Glomerular endothelial cell (primary cell): ENCODE measurements at places on chromosomes 12 and 14. TPM values are rescaled to one million over a fixed set of nuclear protein-coding genes. Genes with fewer than 3 reads are reported as not detected.

POTEM gene
- not detected in 2 replicates for total RNA-seq

TAS2R13 gene
- 2.7 TPM in 1 of 2 replicates, not detected in the other for total RNA-seq

ST8SIA1 gene
- 1.0 and 1.2 TPM in 2 replicates for total RNA-seq

TRPV4 gene
- total RNA-seq = 5.9 and 7.1 TPM in 2 replicates

CATSPERB gene
- not detected in 2 replicates for total RNA-seq

IRAK3 gene
- 2.9 and 5.0 TPM in 2 replicates for total RNA-seq

KLRG1 gene
- 0.97 and 5.5 TPM in 2 replicates for total RNA-seq

KRT6A gene
- total RNA-seq = not detected in 2 replicates

FAM90A1 gene
- total RNA-seq = 0.06 TPM in 1 of 2 replicates, not detected in the other

SENP1 gene
- 12.7 and 12.9 TPM in 2 replicates for total RNA-seq

VIPAS39 gene
- total RNA-seq = 29.1 and 29.6 TPM in 2 replicates

FAM181A gene
- not detected in 2 replicates for total RNA-seq

ANG gene
- total RNA-seq = 4.5 and 5.9 TPM in 2 replicates

DIO3 gene
- not detected in 2 replicates for total RNA-seq

GRCh38 chr12:10304161-10304574, 3.5 kb upstream of the KLRD1 start:
- no peak for DNase-seq

- DNase-seq = no peak
These were observed 30.9 kb downstream of the TBC1D15 start for GRCh38 chr12:71870416-71870815.

GRCh38 chr14:103107941-103108748, 13.6 kb downstream of the EXOC3L4 start:
- no peak for DNase-seq

GRCh38 chr12:2654741-2655140, 140.0 kb upstream of the FKBP4 start:
- no peak for DNase-seq

DNA sequence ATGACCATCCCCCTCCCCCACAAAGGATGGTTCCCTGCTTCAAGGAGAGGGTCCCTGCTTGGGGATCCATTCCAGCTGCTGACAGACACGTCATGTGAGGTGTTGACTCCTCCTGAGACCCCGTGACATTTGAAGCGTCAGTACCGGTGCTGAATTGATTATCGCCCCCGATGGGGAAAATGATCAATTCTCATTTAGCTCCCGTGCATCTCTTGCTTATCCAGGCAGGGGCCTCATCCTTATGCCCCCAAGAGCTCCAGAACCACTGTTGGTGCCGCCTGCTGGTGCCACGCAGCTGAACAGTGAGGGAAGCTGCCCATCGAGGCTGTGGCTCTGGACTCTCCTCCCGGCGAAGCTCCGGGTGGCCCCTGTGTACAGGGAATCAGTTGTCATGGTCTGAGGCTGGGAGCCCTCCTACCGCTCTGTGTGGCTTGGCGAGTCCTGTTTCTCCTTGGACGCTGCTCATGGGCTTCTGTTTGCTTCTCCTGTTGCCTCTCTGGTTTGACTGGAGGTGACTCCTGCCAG, 4.6 kb downstream of the KIF26A start:
- no peak for DNase-seq

DNA sequence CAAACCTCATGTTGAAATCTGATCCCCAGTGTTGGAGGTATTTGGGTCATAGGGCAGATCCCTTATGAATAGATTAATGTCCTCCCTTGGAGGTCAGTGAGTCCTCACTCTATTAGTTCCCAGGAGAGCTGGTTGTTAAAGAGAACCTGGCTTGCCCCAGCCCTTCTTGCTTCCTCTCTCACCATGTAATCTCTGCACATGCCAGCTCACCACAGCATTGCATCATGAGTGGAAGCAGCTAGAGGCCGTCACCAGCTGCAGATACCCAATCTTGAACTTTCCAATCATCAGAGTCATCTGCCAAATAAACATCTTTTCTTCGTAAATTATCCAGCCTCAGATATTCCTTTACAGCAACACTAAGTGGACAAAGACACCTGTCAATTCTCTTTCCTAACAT, 161.8 kb upstream of the IGF1 start:
- no peak for DNase-seq

- no peak for DNase-seq
These were observed 20.8 kb upstream of the FBLN5 start for GRCh38 chr14:91968280-91968679.

- DNase-seq = no peak
These were observed 895 bp upstream of the CCDC88C start for GRCh38 chr14:91418387-91419043.

GRCh38 chr12:7072035-7072434, 11.5 kb downstream of the C1S start:
- DNase-seq = no peak

GRCh38 chr14:66111891-66112290, 374.3 kb upstream of the CCDC196 start:
- DNase-seq = no peak

- DNase-seq = no peak
These were observed 923.5 kb downstream of the BCL11B start for GRCh38 chr14:98348505-98348904.

GRCh38 chr12:94147991-94148738, at the start of gene PLXNC1:
PLXNC1 (plus strand) TSS chr12:94148577; CDS start chr12:94148972, 395 bp downstream.
- DNase-seq = no peak

- no peak for DNase-seq
These were observed 1.5 kb downstream of the TSHR start for GRCh38 chr14:80956922-80957321.

GRCh38 chr14:95319312-95320077, at the start of gene CLMN:
CLMN (minus strand) TSS chr14:95319908; CDS start chr14:95319792, 116 bp downstream.
- DNase-seq = no peak

DNA sequence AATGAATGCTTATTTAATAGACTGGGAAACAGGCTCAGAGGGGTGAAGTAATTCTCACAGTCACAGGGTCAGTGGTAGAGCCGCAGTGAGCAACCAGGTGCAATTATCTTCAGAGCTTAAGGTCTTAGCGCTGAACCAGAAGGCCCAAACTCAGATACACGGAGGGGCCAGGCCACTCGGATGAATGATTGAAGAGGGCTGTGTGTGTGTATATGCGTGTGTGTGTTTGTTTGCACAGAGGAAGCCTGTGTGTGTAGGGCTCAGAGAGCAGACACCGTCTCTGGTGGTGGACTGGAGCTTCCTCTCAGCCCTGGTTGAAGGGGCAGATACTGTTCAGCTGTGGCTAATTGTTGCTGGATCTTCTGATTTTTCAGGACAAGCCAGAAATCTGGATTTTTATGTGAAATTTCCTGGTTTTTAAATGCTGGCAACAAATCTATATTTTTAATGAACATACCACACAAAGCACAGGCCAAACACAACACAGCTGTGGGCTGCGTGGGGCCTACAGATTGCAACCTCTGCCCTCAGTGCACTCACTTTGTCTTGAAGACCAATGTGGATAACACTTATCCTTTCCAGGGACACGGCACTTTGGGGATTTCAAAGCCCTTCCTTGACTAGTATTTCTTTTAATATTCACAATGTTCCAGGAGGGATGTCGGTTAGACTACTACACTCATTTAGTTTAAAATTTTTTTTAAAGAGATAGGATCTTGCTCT, 94.5 kb upstream of the NRXN3 start:
- DNase-seq = no peak

- no peak for DNase-seq
These were observed 146.8 kb upstream of the LRIG3 start for GRCh38 chr12:59067083-59067482.

GRCh38 chr12:57896115-57896433, 45.3 kb upstream of the ATP23 start:
- DNase-seq = no peak

- DNase-seq = no peak
These were observed 16.5 kb upstream of the IFT81 start for GRCh38 chr12:110107369-110108281.

GRCh38 chr12:117284140-117284539, 77.3 kb downstream of the NOS1 start:
- no peak for DNase-seq

DNA sequence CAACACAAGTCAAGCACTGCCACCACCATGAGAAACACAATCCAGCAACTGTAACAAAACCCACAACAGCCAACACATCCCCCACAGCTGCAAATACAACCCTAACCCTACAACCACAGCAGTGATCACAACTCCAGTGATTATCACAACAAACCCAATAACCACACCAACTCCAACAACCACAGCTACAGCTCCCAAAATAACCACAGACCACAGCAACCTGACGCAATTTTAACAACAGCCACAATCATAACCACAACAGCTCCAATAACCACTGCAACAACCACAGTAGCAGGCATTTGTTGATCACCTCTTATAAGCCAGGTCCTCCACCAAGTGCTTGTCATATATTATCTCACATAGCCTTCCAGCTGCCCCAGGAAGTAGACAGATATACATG, 42.2 kb upstream of the FAM181A start:
- no peak for DNase-seq

DNA sequence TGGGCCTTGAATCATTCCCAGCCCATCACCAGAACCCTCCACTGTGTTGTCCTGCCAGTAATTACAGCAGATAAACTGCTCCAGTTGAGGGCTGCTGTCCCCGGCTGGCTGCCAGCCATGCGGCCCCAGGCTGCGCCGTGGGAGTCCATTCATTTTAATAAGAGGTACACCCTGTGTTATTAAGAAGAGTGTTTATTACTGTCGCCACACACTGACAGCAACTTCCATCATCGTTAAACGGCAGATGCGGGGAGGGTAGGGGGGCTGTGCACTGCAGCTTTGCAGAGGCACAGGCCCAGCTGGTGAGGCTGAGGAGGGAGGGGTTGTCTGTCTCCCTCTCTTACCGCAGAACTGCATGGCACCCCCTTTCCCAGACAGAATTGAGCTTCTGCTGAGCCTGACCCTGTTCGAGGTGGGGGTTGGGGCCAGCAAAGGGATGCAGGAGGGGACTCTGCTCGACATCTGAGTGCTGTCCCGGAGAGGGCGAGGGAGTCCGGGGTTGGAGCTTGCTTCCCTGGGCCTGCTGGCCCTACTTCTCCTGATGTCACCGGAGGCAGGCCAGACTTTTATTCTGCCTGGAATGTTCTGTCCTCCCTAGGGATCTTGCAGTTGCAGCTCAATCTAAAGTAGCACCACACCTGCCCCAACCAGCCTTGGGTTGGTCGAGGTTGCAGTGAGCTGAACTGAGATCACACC, 33.8 kb upstream of the GPATCH2L start:
- no peak for DNase-seq

GRCh38 chr14:80358112-80358511, 146.8 kb upstream of the DIO2 start:
- DNase-seq = no peak

DNA sequence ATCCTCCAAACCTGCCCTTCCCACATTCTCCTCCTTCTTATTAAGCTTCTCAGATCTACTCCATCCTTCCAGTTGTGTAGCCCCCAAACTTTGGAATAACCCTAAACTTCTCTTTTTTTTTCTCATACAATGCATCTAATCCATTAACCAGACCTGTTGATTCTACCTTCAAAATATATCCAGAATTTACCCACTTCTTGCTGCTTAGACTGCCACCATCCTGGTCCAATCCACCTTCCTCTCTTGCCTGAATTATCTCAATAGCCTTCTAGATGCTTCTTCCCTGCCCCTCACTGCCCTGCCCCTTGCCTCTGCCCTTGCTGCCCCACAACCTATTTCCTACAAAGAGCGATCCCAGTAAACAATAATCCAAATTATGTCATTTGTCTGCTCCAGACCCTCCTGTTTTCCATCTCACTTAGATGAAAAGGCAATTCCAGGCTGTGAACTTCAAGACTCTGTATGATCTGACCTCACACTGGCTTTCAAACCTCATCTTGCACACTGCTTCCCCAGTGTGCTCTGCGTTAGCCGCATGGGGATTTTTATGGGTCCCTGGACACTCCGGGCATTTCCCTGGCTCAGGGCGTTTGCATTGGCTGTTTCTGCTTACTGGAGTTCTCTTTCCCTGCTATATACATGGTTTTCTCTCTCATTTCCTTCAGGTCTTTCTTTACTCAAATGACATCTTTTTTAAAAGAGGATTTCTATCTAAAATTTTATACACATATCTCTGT, 42.6 kb upstream of the HIF1A start:
- no peak for DNase-seq

DNA sequence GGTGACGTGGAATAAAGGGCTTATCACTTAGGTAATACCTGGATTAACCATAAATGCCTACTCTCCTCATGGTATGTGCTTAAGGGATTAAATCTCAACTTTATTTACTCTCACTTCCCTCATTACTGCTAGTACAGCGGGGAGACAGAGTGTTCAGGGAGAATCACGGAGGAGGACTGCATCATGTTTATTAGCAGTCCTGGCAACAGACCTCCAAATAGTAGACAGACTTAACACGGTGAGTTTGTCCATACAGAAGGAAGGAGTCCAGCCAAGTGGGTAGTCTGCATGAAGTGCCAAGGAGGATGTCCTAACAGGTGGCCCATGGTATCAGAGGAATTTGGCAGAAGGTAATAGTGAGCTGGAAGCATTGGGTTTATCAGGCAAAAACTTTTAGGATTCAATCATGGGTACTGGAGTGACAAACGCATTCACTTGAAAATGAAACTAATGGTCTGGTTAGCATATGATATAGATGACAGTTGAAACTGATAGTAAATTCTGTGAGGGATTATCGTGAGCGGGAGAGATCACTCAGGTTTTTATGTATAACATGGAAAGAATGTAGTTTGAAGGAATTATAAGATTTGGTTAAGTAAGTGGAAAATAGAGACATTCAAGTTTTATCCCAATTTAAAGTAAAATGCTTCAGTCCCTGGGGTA, 471.8 kb downstream of the TMEM117 start:
- DNase-seq = no peak

- peak; percentile 33 for DNase-seq
These were observed 60.6 kb downstream of the PTPRB start for GRCh38 chr12:70576341-70577282.

GRCh38 chr12:74671421-74671820, 133.8 kb downstream of the ATXN7L3B start:
- no peak for DNase-seq
